ENCODE measurements at places on chromosomes 16 and 17.

DNA sequence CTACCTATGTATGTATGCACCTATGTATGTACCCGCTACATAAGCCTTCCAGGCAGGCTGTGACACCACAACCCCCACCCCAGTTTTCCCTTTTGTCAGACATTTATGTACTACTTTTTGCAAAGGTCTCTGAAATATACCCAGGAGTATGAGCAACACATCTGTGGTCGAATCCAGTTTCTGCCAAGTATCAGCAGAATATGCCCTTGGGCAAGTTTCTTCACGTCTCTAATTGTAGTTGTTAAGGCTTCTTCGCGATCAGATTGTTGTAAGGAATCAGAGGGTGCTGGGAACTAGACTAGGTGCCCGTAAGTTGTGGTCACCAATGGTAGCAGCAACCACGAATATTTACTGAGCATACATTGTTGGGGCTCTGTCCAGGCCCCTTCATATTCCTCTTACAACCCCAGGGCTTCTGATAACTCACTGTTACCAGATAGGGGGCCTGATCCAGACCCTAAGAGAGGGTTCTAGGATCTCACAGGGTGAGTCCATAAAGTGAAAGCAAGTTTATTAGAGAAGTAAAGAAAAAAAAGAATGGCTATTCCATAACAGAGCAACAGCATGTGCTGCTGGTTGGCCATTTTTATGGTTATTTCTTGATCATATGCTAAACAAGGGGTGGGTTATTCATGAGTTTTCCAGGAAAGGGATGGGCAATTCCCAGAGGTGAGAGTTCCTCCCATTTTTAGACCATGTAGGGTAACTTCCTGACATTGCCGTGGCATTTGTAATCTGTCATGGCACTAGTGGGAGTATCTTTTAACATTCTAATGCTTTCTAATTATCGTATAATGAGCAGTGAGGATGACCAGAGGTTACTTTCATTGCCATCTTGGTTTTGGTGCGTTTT lies 16.6 kb downstream of the NUDT7 start:
- no peak for DNase-seq

DNA sequence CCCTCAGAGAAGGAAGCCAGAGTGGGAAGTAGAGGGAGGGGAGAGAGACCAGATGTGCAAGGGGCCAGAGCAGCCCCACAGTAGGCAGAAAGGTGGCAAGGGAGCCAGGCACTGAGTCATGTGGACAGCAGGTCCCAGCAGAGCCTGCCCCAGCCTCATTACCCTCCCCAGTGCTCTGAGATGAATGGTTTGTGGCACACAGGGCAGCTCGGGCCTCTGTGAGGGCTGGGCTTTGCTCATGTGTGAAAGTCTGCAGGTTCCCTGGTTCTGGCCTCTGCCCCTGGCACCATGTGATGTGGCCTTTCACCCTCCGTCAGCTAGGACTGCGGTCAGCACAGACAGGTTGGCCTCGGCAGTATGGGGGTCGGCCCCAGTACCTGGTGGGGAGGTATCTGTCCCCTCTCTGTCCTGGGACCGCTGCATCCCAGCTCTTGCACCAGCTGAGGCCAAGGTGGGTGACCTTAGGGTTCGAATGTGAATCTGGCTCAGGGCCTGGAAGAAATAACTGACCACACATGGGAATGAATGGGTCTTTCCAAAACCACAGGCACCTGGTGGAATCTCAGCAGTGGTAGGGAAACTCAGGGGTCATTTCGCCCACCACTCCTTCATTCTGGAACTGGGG lies 8.9 kb downstream of the LRRC75A start:
- DNase-seq = no peak

- no peak for DNase-seq
Observed at GRCh38 chr17:1260086-1260769, 10.0 kb upstream of the BHLHA9 start.

DNA sequence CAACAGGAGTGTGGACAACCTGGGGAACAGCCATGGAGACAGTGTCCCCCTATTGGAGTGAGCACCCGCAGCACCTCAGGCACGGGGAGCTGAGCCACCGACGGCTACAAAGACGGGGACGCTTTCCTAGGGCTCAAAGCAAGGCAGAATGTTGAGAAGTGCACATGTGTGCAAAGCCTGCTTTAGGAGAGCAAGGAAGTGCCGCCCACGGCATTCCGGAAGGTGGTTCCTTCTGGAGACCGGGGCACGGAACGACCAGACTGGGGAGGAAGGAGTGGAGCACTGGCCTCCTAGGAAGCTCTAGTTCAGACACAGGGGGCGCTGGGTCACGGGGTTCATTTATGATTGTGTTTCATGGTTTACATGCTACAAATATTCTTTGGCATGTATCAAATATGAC lies 52.2 kb downstream of the TBC1D16 start:
- no peak for DNase-seq

DNA sequence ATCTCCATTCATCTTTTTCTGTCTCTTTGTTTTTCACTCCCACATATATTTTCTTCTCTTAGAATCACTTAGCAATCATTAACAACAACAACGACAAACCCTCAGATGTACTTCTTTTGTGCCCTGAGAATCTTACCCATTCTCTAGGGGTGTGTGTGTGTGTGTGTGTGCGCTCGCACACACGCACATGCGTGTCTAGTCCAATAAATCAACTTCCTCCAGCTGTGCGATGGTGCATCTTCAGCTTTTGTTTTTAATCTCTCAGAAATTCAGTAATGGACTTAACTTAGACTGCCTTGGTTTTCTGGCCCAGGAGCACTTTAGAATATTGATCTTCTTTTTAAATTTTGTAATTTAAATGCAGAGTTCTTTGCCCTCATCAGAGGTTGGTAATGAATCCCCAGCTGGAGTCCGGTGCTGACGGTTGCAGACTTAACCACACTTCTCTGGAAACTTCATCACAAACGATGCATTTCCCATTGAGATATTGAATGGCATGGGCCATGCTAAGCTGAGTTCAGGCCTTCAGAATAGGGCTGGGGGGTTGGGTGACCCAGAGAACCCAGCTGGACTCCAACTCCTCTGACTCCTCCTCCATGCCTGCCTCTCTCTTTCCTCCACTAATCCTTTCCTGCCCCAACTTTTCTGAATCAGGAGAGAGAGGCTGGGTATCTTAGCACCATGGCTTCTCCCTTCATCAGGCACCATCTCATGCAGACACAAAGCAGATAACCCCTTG lies 193.9 kb downstream of the ZNF18 start:
- no peak for DNase-seq

DNA sequence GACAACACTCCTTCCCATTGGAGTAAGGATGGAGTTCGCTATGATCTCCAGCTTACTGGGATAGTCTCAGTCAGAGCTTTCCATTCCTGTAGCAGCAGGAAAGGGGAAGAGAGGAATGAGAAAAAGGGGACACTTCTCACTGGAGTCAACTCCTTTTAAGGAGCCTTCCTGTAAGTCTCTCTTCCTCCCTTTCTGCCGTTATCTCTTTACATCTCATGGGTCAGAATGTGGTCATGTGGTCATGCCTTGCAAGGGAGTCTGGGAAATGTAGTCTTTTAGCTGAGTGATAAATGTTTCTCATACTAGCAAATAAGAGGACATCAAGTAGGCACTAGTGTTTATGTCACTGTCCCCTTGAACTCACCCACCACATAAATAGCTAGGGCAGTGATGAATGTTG lies 227.3 kb downstream of the HAPSTR1 start:
- DNase-seq = no peak
